ENCODE measurements at places on chromosomes 5 and 9.
A peak's percentile ranks its signal among the peaks of the same experiment; 100 is the strongest.

DNA sequence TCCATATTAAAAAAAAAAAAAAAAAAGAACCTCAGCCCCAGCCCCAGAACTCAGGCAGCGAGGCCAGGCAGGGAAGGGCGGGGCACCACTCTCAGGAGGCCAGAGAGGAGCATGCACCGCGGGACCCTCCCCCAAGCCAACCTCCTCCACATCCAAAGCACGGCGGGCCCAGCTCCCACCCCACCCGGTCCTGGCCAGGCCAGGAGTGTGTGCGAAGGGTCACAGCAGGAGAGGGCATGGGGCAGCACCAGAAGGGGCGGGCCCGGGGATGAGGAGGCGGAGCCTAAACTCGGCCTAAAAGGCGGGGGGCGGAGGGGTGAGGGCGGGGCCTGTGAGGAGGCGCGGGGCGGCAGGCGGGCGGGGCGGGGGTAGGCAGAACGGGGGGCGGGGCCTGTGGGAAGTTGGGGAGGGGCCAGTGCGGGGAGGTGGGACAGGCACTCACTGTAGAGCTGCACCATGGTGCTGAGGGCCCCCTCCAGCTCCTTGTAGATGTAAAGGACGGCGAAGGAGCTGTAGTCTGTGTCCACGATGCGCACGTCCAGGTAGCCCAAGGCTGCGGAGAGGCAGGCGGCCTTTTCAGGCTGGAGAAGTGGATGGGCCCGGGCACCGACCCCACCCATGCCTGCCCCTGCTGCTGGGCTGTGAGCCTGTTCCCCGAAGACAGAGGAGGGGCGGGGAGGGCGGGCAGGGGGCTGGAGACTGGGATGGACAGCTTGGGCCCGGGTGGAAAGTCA is 1.2 kb downstream of the LCN15 start:
- DNase-seq: no peak

DNA sequence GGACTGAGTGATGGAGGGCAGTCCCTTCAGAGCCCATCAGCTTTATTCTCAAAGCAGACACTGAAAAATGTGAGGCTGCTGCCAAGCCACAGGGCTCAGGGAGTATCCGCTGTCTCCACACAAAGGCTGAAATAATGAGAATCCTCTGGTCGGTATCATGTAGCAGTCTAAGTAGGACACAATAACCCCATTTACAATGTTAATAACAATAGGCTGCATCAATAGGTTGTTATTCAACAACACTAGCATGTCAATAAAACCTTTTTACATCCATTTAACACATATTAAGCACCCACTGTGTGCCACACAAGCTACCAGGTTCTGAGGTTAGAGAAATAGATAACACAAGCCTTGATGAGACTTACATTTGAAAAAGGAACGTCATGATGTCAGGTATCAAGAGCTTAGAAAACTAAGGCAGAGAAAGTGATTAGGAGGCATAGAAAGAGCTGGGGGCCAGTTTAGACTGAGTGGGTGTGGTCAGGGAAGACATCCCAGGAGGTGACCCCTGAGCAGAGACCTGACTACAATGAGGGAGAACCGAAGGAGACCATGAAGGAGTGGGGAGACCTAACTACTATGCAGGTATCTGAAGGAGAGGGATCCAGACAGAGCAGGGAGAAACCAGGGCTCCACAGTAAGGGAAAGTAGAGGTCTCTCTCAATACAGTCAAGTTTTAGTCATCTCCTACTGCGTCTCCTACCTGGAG is 140.1 kb upstream of the GRIA1 start:
- DNase-seq: no peak

DNA sequence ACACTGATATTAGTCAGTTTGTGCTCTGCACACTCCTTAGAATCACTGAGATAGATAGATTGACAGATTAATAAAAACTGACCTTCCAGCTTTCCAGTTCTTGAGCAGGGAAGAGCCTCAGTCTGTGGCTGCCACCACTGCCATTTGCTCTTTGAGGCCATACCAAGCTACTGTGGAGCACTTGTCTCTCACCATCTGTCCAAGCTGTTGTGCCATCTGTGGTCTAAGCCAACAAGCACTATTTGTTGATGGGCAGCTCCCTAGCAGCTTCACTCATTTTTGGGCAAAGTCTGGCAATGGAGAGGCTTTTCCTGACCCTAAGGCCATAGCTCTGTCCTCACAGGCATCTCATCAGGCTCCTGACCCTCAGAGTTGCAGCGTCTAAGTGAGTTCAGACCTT is 30.4 kb downstream of the HTR1A start:
- no peak for DNase-seq

- no peak for DNase-seq
Observed at GRCh38 chr5:140344683-140345423, 1.6 kb downstream of the HBEGF start.

DNA sequence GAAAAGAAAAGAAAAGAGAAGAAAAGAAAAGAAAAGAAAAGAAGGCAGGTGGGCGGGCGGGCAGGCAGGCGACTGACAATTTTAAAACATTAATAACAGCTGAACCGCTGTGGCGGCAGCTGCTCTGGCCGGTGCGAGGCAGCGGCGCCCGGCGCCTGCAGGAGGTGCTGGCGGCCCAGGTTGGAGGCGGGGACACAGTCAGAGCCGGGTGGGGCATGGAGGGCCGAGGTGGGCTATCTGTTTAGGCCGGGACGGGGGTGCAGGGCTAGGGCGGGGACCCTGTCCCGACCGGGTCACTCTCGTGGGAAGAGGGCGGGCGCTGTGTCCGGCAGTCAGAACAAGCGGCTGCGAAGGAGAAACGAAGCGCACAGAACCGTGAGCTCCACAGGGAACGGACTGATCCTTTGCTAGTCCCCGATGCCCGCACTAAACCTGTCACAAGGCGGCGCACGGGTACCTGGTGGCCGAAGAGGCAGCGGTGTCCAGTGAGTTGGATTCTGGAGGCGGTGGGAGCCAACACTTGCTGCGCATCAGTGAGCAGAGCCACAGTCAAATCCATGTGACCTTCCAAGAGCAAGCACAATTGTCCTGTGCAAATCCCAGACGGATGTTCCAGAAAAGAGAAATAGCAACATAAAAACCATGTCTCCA is 13.6 kb upstream of the ALDOB start:
- peak; percentile 16 for DNase-seq

DNA sequence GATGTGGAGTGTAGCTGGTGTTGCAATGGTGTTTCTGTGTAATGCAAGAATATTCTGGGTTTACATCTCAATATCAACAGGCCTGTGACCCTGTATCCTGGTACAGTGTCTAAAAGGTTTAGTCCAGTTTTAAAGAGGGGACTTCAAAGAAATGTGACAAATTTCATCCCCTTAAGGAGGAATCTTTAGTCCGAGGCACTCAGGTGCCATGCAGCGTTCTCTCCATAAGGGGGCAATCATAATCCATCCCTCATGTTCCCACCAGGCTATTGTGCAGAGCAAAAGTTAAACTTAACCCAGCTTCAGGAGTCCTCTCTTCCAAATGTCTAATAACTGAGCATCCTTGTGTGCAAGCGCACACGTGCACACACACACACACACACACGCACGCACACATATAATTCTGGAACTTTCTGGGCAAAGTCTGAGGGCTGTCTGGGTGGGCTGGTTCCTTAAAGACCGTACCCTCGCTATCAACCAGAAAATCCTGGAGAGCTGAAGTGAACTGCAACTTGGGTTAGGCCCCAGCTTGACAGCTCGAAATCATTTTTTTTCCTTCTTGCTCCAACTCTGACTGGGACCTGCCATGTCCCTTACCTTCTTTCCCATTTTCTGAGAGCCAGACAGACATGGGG is 46.0 kb downstream of the CRB2 start:
- DNase-seq: no peak

DNA sequence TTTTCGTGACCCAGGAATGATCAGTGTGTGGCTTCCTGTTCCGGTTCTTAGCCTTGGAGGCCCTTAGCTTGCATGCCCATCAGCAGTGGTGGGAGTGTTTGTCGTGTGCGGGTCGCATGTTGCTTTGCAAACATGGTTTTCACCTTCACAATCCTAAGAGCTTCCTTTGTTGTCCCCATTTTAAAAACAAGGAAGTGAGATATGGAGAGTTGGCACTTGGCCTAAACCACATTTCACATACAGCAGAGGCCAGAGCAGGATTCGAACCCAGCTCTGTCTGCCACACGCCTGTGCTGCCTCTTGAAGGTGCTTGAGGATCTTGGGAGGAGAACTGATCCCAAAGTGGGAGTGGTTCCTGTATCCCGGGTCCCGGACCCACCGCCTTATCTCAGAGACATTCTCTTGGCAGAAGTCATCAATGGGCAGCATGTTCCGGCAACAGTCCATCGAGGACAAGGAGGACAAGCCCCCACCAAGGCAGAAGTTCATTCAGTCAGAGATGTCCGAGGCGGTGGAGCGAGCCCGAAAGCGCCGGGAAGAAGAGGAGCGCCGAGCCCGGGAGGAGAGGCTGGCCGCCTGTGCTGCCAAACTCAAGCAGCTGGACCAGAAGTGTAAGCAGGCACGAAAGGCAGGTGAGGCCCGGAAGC is 38.2 kb upstream of the POMT1 start:
- no peak for DNase-seq

- DNase-seq: no peak
Observed at GRCh38 chr5:32030686-32031085, 143.4 kb downstream of the GOLPH3 start.

DNA sequence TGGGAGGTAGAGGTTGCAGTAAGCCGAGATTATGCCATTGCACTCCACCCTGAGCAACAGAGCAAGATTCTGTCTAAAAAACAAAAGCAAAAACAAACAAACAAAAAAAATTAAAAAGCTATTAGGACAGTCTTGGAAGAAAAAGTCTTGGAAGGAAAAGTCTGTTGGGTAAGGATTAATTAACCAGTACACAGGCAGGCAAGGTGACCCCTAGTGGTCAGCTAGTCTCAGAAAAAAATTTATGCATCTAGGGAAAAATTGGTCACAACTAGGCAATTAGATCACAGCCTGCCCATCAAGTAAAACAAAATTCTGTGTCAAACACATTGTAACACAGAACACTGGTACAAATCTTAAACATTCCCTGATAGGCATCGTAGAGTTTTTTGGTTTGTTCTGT is 6.7 kb upstream of the ANKRD18B start:
- DNase-seq: peak; percentile 16

DNA sequence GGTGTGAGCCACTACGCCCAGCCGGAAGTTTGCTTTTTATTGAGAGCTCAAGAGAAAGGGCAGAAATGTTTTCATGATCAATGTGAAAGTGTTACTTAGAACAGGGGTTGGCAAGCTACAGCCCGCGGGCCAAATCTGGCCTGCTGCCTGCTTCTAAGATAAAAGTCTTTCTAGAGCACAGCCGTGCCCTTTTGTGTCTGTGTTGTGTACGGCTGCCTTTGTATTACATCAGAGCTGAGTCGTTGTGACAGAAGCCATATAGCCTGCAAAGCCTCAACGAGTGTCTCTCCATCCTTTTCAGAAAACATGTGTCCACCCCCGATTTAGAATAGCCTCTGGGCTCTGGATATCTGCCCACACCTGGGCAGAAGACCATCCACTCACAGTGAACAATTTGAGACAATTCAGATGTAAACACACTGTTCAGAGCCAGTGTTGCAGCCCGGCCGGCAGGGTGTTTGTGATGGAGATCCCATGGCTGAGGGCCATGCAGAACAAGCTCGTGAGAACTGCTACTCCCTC is 28.8 kb downstream of the AK8 start:
- DNase-seq: no peak

GRCh38 chr5:67619636-67620035 is 423.0 kb upstream of the CD180 start:
- DNase-seq: no peak

Data from hippocampal formation (tissue), 2 donors.